ENCODE measurements at places on chromosomes 3 and 15. TPM values are rescaled to one million over a fixed set of nuclear protein-coding genes. Genes with fewer than 3 reads are reported as not detected.

The CFAP92 gene
- total RNA-seq: 1.6 TPM

The CTXN2 gene
- not detected for total RNA-seq

The PLSCR1 gene
- 12.0 TPM for total RNA-seq

The KIF7 gene
- total RNA-seq: 4.7 TPM

The CYP8B1 gene
- total RNA-seq: not detected

The POLQ gene
- total RNA-seq: 5.7 TPM

The MST1R gene
- 2.6 TPM for total RNA-seq

The PLS1 gene
- not detected for total RNA-seq

The MRPS11 gene
- total RNA-seq: 13.0 TPM

The SLC12A8 gene
- 1.0 TPM for total RNA-seq

The PFKFB4 gene
- total RNA-seq: 8.4 TPM

The THBS1 gene
- 150 TPM for total RNA-seq

The SORD gene
- 1.6 TPM for total RNA-seq

The NPAP1 gene
- total RNA-seq: not detected

The SOX2 gene
- under 0.01 TPM for total RNA-seq

The GOLGA8R gene
- 3.1 TPM for total RNA-seq

The AADACL2 gene
- total RNA-seq: not detected

The CASR gene
- total RNA-seq: not detected

The C2CD4B gene
- 8.4 TPM for total RNA-seq

The C3orf85 gene
- total RNA-seq: not detected

The GOLGA8N gene
- total RNA-seq: 5.2 TPM

The SNTN gene
- not detected for total RNA-seq

The PLAAT1 gene
- total RNA-seq: 14.6 TPM

The ILDR1 gene
- total RNA-seq: not detected

The ATP10A gene
- total RNA-seq: 7.8 TPM

The XIRP1 gene
- 30.8 TPM for total RNA-seq

The SAXO2 gene
- 0.52 TPM for total RNA-seq

The SIN3A gene
- 40.7 TPM for total RNA-seq

The EPB42 gene
- total RNA-seq: 13.6 TPM

The DUOXA2 gene
- total RNA-seq: not detected

The ADAMTS7 gene
- total RNA-seq: 7.3 TPM

The TRH gene
- 0.52 TPM for total RNA-seq

The LRTM1 gene
- 106 TPM for total RNA-seq

The SLC28A1 gene
- 0.52 TPM for total RNA-seq

The CD80 gene
- total RNA-seq: 1.0 TPM

The FBLN2 gene
- total RNA-seq: 35.5 TPM

The TMEM266 gene
- not detected for total RNA-seq

The EFHB gene
- total RNA-seq: not detected

The CCRL2 gene
- 1.6 TPM for total RNA-seq
